Coronary artery (tissue), 2 donors: ENCODE measurements at places on chromosomes 11 and 22.

DNA sequence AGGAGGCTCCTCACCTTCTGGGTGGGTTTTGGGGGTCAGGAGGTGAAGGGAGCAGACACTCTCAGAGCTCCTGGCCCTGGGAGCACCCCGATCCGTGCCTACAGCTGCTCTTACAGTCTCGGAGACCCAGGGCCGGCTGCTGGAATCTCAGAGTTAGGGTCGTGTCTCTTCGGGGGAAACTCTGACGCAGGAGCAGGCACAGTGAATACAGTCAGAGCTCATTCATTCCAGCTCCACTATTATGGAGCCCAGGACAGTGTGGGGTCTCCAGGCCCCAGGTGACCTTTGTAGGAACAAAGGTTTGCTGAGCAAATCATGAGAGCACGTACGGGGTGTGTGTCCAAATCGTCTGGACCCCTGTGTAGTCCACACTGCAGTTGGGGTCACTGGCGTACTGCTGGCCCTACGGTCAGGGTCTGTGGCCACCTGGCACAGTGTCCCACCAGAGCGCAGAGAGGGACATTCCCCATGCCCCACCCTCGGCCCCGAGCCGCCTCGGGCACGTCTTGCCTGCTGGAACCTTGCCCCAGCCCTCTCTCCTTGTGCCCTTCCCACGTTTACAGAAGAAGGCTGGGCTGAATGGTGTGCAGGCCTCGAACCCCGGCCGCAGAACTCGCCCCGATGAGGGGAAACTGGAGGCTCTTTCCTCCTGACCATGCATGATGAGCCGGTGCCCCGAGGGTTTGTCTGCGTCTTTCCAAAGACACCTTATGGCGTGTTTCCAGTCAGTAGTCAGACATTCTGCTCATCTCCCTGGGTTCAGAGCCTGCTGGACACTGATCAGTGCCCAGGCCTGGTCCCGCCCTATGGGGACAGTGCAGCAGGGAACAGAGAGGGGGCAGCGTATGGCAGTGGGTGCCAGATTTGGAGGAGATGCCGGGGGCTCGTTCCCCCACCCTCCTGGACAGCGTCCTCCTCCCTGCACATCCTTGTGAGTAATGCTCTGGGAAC, 1166.6 kb downstream of the BRD1 start:
- no peak for DNase-seq

- no peak for DNase-seq
Observed at GRCh38 chr11:106032861-106033260, 10.8 kb upstream of the MSANTD4 start.

GRCh38 chr11:126423743-126424142, 68.3 kb downstream of the ST3GAL4 start:
- DNase-seq: no peak

DNA sequence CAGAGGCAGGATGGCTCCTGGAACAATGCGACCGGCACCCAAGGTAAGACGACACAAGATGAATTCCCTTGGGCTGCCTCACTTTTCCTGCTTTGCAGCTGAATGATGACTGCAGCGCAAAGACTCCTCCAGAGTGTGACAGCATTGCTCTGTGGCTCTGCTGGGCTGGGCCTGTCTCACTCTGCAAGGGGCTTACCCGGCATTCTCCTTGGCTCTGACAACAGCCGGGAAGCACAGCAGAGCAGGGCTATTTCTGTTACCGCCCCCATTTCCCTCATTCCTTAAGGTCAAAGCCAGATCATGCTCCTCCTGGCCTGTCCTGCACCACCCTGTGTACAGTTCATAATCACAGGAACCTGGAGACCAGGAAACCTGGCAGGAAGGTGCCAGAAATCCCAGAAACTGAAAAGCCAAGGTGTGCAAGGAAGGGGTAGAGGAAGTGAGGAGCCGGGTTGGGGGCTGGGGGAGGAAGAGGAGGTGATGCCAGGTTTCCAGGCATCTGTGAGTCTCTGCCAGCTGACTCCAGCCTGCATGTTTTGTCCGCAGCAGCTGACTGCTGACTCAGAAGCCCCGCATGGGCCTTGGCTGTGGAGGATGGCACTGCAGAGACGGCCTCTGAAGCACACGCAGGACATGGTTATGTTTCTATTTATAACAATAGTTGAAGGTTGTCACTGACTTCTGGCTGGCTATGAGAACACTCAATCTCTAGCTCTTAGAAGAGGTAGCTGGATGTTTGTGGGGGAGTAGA, 113.6 kb downstream of the MICAL3 start:
- DNase-seq: peak; percentile 92

DNA sequence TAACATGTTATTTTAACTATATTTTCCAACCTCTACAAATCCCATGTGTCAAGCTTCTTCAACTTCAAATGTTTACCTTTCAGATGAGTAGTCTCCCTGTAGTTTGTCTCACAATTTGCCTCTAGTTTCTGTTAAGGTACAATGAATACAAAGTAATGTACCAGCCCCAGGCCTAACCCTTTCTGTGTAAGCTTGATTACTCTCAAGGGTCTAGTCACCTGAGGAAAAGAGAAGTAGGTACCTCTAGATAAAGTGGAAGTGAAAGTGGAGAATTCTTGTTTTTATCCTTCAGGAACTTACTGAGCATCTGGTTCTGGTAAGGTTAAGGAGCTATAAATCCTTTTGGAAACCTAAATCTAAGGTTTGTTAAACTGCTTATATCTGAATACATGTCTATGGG, at the start of gene OR51A7:
TSS of gene OR51A7 (plus strand) at position 300 of the 400 bp plus-strand sequence. CDS start 3,587 bp downstream, outside the sequence.
- DNase-seq: no peak
